G401 (cell line): ENCODE measurements at places on chromosomes 11 and 22. TPM values are rescaled to one million over a fixed set of nuclear protein-coding genes. Genes with fewer than 3 reads are reported as not detected.
A peak's percentile ranks its signal among the peaks of the same experiment; 100 is the strongest.

GRCh38 chr22:30865656-30866055 lies 102.9 kb downstream of the MORC2 start:
- DNase-seq, result no peak

The PSMA1 gene
- total RNA-seq, result 389 and 414 TPM in 2 replicates

The TUB gene
- 21.4 and 26.5 TPM in 2 replicates for total RNA-seq

DNA sequence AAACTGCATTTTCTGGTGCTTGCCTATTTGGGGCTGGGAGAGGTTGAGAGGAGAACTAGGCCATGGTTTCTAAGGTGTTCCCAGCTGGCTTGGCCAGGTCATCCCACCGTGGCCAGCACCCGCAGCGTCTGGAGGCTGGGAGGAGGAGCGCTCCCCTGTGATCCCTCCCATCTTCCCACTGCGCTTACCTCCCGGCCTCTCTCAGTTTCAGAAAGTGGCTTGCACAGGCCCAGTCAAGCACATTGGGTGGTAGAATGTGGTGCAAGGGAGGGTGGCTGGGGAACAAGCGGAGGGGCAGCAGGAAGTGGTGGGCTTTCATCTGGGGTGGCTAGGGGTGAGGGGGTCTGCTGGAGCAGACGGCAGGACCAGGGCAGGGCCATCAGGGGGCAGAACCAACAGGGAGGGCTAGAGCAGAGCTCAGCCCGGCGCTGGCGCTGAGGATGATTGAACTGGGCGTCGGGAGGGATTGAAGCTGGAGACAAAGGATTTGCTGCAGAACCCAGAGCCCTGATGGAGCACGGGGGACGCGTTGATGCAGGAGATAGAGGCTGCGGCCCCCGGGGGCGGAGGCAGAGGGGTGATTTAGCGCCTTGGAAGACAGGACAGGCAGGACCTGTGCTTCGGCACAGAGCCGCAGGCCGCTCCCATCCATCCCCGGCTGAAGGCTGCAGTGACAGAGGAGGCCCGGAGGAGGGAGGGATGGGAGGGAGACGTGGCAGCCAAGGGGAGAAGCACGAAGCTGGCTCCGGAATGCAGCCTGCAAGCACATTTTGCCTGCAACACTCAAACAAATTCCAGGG lies 76.0 kb downstream of the TRIM29 start:
- no peak for DNase-seq

- no peak for DNase-seq
These were observed 47.4 kb downstream of the SHANK2 start for GRCh38 chr11:71204748-71205664.

GRCh38 chr11:11263238-11264005 lies 89.6 kb downstream of the CSNK2A3 start:
- DNase-seq, result peak; percentile 39

- DNase-seq, result no peak
These were observed 190.0 kb downstream of the PGR start for GRCh38 chr11:100939571-100939970.

DNA sequence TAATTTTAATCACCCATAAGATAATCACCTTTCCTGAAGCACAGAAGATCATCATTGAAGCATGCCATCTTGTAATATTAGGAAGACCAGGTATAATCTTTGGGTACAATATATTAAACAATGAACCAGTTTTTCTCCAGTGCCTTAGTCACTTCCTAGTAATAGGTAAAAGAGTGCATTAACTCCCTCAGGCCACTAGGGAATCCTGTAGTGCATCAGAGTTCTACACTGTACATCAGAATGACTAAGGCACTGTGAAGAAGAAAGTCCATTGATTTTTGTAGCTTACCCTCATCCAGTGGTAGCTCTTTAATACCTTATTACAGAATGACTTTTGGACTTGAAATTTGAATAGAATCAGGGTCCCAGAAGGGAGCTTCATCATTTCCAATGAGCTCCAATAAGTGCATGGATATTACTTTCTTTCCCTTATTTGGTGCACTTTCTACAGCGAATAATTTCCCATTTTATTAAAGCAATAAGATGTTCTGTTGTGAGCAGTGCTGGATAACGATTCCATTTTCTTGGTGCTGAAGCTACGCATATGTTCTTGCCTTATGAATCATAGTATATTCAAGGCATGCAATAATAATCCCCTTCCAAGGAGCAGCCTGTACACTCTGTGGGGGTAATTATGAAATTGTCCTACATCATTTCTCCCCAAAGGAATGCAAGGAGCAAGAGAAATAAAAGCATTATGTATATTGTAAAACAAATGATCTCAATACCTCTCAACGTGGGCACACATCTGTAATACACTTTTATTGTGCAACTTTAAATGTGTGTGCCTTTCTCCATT lies 4.7 kb downstream of the C11orf87 start:
- peak; percentile 7 for DNase-seq

- DNase-seq, result no peak
These were observed 621 bp downstream of the HMOX1 start for GRCh38 chr22:35381424-35382009.

DNA sequence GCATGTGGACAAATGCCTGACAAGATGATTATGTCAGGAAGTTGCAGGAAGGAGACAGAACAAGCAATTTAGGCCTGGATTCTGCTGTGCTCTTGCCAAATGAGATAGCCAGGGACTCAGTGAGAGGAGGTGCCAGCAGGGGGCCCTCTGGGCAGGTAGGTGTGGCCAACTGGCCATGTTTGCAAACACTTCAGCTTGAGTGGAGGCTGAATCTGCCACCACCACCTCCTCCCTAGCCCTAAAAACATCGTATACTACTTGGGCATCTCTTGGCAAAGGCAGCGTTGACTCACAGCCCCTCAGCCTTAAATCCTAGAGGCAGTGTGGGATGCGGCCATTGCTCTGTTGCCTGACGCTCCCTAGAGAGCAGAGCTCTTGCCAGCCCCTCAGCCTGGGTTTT lies 95.1 kb upstream of the PLET1 start:
- DNase-seq, result peak; percentile 96

The XKR3 gene
- total RNA-seq, result not detected in 2 replicates

DNA sequence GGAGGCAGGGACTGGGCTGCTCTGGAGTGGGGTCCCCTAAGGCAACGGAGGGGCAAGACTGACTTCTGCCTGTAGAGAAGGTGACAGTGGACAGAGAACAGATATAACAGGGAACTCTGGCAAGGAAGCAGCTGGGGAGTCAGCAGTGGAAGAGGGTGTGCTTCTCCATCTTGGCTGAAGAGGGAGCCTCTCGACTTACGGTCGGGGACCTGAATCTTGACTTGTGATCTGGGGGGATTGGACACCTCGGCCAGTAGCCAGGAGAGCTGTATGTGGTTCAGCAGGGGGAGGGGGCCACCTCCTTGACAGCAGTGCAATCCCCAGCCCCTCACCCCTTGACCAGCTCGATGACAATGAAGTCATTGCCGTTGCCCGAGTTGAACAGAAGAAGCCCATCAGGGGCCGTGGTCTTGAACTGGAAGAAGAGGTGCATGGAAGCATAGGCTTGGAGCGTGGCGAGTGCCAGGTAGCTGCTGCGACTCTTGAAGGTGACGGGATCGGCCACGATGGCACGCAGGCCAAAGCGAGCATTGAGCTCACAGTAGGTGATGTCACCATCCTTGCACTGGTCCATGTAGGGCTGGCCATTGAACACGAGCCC lies 60.0 kb downstream of the SLC22A12 start:
- DNase-seq, result peak; percentile 77

DNA sequence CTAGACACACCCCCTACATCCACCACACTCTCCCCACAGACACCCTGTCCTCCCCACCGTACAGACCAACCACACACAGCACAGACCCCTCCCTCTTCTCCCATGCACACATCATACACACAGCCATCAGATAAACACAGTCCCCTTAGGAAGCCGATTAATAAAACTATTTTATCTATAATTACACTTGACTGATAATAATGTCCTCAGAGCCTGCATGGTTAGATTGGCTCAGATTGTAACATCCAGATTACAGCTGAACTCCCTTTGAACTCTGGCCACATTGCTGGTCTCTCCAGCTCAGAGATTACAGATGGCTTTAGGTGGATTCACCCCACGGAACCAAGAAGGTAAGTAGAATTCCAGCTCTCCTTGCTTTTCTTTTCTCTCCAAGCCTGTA lies 9.5 kb upstream of the ELF5 start:
- DNase-seq, result no peak

DNA sequence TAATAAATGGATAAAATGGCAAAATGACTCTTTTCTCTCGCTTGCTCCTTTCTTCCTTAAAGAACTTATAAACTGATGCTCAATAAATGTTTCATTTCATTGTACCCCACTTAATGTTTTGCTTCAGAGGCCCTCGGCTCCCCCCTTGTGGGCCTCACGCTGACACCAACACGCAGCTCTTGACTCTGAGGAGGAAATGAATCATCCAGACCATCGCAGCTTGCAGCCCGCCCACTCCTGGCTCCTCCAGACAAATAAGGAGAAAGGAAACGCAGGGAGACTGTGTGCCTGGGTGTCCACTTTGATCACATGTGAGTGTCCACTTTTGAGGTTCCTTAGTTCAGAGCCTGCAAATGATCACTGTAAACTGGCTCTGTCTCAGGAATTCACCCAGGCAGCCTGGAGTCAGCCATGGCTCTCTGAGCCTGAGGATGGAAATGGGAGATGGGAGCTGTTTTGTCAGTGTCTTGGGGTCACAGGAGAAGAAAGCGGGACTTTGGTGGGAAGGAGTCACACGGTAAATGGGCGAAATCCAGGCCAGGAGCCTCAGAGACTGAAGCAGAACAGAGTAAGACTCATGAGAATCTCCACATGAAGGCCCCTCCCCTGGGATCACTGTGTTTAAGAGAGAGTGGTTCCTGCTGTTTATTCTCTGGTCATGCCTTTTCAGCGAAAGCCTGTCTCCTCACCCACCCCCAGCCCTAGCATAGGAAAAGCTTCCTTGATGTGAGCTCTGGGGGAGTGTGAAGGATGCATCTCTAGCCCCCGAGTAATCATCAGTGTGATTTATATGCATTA lies 96.5 kb downstream of the CWC15 start:
- DNase-seq, result peak; percentile 57

The TRIM49 gene
- 1.4 and 2.0 TPM in 2 replicates for total RNA-seq

DNA sequence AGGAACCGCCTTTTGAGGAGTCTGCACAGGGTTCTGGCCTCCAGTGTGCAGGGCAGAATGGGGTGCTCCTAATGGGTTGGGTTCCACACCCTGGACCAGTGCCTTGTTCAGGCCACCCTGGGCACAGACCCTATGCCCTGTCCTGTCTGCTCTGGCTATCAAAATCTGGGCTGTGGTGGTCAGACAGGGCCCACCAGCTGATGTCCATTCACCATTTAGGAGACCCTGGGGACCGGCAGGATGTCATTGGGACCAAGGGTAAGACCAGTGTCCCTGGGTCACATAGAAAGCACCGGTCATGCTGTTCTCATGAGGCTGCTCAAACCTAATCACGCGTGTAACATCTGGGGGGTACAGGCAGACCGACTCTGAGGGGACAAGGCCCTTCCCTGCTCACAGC lies 37.3 kb downstream of the PARVG start:
- no peak for DNase-seq

- no peak for DNase-seq
These were observed 21.8 kb upstream of the WNT7B start for GRCh38 chr22:45998638-45999378.

The BACE1-AS gene
- total RNA-seq, result 0.98 and 4.2 TPM in 2 replicates

The OR4C46 gene
- total RNA-seq, result not detected in 2 replicates

The CHRNA10 gene
- 0.20 and 0.43 TPM in 2 replicates for total RNA-seq

- no peak for DNase-seq
These were observed 157.2 kb downstream of the ATG16L2 start for GRCh38 chr11:72971192-72971967.

DNA sequence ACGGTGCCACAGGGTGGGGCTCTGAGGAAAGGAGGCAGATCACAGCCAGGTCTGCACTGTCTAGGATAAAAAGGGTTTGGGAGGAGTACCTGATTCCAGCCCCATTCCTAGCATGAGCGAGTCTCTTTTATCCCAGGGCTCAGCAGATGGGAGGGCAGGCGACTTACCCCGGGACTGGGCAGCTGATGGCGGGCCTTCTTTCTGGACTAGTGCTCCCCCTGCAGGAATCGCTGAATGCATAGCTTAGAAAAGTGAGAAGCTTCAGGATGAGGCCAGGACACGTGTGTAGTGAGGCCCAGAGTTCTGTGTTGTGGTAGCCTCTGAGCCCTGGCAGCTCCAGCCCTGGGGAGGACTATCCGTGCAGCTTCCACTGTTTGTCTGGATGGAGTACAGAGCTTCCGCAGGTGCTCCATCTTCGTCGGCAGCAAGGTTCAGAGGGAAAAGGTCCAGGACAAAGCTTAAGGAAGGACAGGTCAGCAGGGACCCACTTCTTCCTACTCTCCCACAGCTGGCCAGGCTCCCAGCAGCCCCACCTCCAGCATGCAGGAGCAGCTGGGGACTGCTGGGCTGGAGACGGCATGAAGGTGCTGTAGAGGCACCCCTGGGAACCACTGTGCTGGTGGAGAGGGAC lies 30.4 kb downstream of the COMMD9 start:
- DNase-seq, result peak; percentile 75

The COX8A gene
- total RNA-seq, result 499 and 536 TPM in 2 replicates
